Effector memory CD8-positive, alpha-beta T cell (primary cell): ENCODE measurements at places on chromosomes 1 and 21.

GRCh38 chr1:84969489-84970250, 27.2 kb downstream of the MCOLN2 start:
- no peak for DNase-seq

DNA sequence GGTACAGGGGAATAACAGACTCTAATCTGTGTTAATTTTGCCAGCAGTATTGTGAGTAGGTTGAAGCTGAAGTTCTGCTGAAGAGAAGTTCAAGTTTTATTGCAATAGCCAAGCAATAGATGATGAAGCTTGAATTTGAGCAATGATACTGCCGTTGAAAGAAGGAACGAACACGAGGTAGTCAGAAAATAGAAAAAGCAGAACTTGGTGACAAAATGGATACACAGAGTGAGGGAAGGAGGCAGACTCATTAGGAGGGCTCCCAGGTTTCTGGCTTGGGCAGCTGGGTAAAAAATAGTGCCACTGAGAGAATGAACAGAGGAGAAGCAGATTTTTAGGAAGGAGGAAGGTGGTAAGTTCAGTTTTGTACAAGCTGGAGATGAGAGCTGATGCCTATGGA, 22.3 kb upstream of the AGO1 start:
- no peak for DNase-seq

- DNase-seq, result no peak
These were observed 30.4 kb downstream of the CTH start for GRCh38 chr1:70441392-70442035.

GRCh38 chr1:218815076-218815475, 358.6 kb upstream of the LYPLAL1 start:
- no peak for DNase-seq

DNA sequence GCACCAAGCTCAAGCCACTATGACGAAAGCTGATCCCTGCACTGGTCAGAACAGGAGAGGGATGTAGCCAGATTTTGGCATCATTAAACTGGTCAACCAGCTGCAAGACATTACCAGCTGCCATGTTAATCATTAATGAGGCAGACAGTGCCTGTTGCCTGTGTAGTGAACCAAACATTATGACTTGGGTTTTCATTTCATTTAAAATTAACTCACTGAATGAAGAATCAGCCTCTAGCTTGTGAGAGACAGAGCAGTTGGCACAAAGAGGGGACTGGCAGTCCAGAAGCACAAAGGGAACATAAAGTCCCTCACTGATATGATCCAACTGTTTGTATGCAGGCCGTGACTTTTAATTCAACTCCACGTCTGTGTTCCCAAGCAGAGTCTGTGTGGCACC, 318.9 kb downstream of the SEC16B start:
- DNase-seq, result no peak

- no peak for DNase-seq
These were observed 48.5 kb downstream of the CAMTA1 start for GRCh38 chr1:6833804-6834203.

- DNase-seq, result no peak
These were observed 114.5 kb downstream of the OMA1 start for GRCh38 chr1:58431901-58432620.
